NCI-H2081 treated with DMSO at 0.1 percent for 48 hours (cell line): ENCODE measurements at places on chromosomes 7 and 10.

DNA sequence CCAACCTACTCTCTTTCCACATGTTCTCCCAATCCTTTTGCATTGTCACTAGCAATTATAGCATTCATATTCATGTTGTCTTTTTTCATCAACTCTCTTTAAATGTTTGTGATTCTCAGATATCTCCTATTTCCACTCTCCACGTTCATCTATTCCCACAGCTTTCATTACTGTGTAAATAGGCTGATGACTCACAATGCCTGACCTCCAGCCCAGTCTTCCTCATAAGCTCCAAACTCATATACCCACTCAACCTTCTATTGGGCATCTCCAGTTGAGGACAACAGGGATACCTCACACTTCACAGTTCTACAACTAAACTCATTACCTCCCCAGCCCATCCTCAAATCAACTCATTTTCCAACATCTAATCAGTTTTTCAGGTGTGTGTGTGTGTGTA lies 194.1 kb downstream of the DGKI start:
- DNase-seq, result no peak

DNA sequence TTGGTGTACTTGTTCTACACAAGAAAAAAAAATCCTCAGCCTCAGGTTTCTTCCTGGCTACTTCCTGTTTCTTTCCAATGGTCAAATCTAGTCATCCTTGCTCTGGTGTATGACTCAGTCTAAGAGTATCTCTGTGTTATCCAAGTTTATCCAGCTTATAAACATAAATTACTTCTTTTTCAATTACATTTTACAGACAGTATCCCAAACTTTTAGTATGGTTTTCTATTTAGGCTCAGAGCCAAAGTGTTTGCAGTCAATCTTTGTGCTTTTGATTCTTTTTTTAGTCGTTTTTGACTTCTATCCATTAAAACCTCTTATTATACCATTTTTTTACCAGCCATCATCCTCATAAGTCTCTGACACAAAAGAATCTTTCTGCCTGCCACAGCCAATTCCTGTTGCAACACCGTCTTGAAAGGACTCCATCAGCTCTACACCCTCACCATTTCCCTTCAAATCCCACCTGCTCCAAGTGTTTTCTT lies 294.6 kb downstream of the PTEN start:
- no peak for DNase-seq

DNA sequence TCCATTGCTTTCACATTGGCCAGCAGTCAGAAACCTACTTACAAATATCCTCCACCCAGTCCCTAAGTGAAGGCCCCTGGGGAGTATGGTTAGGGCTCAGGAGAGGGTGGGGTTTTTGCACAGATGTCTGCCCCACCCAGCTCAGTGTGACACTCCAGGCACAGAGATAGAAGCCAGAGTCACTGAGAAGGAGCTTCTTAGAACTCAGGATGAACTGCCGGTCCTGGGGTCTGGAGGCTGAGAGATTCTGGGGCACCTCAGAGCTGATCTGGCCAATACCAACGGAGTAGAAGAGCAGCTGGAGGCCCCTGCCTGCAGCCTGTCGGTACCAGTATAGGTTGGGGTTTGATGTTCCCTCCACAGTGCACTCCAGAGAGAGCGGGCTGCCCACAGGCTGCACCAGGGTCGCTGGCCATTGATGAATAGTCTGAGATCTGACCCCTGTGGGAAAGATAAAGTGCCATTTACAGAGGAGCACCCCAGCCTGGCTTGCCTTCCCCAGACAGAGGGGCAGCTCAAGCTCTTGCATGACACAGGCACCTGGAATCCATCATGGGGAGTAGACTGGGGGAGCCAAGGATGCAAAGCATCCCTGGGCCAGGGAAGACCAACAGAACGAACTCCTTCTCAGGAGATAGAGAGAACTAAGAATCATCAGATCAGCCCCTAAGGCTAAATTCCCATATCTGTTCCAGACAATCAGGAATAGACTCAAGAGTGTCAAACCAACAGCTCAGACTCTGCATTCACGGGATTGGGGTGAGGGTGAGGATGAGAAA lies 41.9 kb downstream of the PRSS2 start:
- no peak for DNase-seq

DNA sequence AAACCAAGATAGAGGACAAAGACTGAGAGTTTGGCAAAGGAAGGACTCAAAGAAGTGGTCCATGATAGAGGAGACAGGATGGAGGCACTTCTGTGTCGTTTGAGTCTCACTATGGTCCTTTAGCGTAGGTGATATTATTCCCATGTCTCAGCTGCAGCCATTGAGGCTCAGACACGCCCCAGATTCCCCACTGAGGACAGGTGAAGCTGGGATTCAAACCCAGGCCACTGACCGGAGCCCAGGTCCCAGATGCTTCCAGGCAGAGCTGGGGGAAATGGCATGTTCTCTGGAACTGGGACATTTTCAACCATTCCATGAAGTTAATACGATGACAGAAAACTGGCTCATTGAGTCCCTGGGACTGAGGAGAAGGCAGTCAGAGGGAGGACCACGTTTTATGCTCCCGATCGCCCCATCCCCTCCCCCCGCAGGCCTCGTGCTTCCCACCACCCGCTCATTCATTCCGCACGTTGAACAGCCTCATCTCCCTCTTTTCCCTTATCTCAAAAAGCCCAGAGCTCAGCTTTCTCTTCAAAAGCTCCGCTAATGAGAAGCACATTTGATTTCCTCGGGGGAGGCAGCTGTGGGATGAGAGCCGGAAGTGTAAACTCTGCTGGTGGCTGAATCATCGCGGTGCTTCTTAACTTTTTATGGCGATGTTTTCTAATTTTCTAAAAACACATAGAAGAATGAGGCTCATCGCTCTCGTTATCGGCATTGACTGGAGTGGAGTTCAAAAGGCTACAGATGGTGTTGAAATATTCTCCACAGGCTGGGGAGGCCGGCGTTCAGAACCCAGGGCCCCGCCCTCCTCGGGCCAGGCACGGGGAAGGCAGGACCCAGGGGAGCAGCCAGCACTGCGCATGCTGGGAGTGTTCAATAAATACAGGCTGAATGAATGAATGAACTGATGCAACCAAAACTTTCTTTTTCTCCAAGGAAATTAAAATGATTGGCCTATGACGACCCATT lies 64.0 kb downstream of the OAT start:
- no peak for DNase-seq

DNA sequence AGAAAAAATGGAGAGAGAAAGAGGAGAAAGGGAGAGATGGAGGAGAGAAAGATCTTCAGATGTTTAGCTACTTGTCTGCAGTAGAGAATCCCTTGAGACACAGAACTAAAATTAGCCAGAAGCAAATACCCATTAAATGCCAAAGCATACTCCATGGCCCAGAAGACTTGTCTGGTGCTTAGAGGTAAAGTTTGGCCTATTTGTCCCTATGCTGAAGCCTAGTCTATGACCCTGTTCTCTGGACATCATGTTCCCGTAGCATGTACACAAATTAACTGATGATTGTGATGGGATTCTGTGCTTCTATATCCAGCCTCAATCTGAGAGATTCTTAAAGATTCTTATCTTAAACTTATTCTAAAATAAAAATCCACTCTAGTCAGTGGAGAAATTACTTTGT lies 85.8 kb downstream of the NAMPT start:
- no peak for DNase-seq

- DNase-seq, result no peak
Measured at GRCh38 chr10:76026905-76027304, 595.5 kb downstream of the LRMDA start.

- DNase-seq, result no peak
Measured at GRCh38 chr7:137404660-137405317, 61.3 kb upstream of the PTN start.

DNA sequence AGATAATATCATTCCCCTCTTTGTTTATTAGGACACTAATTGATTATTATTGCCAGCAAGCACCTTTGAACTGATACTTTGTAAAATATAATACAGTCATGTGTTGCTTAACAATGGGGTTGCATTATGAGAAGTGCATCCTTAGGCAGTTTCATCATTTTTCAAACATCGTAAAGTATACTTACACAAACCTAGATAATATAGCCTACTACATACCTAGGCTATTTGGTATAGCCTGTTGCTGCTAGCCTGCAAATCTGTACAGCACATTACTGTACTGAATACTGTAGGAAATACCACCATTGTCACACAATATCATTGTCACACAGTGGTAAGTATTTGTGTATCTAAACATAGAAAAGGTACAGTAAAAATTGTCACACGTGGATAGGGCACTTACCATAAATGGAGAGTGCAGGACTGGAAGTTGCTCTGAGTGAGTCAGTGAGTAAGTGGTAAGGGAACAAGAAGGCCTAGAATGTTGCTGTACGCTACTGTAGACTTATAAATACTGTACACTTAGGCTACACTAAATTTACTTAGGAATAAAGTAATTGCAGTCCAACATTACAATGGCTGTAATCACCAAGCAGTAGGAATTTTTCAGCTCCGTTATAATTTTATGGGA lies 70.7 kb downstream of the LCOR start:
- DNase-seq, result no peak

DNA sequence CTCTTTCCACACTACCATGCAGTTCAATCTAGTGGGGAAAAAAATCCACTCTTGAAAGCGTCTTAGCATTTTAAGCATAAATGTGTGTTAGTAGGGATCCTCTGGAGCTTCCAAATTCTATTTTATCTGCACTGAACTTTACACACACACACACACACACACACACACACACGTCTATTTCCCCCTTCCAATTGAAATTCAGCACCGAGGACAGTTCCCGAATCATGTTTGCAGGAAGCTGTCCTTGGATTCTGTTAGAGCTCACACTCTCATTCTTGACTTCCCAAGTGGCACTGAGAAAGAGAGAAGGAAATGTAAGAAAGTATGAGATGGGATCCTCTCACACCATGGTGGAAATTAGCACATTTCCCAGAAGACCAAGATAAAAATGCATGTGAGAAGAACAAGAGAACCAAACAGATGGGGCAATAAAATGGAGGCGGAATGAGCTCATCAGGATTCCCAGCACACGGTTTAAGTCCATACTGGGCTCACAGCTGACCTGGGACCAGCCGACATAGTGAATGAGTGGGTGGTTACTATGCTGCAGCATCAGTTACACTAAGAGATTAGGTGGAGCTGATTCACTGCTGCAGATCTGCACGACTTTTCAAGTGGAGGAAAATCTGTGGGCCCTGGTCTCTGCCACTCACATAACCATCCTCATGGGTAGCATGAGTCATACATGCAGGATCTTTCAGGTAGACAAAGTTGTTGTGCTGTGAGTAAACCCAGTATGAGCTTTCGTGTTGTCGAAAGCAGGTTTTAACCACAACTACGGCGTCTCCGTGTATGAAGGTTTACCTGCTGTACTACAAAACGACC lies 3.3 kb upstream of the NPTX2 start:
- DNase-seq, result no peak

GRCh38 chr10:122463466-122464249 lies 2.3 kb downstream of the HTRA1 start:
- DNase-seq, result no peak

DNA sequence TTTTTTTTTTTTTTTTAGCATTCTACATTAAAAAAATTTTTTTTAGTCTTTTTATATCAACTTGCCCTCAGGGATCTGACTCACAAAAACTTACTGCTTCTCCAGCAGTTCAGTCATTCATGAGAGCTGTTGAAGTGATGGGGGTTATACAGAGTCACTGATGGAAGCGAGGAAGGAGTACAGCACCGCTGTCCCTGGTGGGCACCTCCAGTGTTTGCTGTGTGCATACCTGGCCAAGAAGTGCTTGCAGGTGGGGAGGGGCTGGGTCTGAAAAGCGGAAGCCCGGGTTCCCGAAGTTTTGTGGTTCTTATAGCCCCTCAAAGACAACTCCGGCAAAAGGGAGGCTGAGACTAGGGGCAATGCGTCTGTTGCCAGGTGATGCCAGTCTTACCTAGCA lies 46.2 kb downstream of the MINDY4 start:
- no peak for DNase-seq

DNA sequence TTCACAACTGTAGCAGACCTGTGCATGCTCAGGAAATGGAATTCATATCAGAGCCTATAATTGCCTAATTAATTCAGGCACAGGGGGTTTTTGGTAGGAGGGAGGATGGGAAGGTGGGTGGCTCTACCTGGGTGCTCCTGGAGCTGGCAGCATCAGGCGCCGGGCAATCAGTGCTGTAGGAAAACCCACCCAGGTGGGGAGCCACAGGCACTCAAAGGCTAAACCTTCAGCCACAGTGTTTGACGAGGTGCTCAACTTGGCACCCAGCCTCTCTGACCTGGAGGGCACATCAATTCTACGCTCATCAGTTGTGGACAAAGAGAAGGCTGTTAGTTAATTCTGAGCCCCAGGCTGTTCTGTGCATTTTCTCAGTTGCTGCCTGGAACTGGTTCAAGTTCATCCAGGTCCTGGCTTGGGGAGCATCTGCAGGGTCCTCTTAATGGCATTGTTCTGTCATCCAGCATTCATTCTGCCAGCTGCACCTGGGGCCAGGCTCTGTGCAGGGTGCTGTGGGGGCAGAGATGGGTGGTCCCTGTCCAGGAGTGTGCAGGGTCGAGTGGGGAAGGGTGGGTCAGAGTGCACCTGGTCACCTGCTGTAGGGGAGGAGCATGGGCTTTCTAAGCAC lies 54.1 kb upstream of the NPTX2 start:
- no peak for DNase-seq

GRCh38 chr10:73113551-73113950 lies 3.3 kb downstream of the NUDT13 start:
- no peak for DNase-seq

DNA sequence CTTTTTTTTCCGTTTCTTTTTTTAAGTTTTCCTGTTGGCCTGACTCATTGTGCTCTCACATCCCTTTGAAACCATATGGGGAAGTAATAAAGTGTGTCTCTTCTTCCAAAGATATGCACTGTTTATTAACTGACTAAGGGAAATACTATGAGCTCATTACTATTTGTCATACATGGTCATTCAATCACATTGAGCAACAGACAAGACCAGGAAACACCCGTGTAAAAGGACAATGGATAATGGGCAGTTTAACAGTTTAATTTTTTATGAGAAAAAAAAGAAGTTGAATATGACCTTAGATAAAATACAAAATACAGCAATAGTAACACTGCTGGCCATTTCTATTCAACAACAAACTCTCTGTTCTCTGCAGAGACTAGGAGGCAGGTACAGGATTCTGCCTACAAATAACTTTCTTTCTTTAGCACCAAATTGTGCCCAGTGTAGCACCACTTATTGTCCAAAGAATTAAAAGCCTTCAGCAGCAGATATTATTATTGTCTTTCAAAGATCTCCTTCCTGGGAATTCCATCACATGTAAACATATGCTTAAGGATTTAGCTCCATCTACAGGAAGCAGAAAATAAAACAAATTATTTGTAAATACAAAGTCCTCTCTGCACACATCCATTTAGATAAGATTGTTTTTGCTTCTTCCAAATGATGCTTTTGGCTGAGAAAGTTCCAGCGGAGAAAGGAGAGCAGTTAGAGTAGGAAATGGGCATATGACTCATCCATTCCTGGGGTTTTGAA lies 55.0 kb upstream of the AKR1E2 start:
- DNase-seq, result no peak

- DNase-seq, result no peak
Measured at GRCh38 chr10:52465202-52465601, 151.1 kb downstream of the DKK1 start.

- no peak for DNase-seq
Measured at GRCh38 chr7:81608748-81609382, 161.0 kb downstream of the HGF start.

GRCh38 chr10:71835671-71836595 lies 15.1 kb downstream of the PSAP start:
- no peak for DNase-seq
